DMS53 (cell line): ENCODE measurements at places on chromosomes 5 and 9.

DNA sequence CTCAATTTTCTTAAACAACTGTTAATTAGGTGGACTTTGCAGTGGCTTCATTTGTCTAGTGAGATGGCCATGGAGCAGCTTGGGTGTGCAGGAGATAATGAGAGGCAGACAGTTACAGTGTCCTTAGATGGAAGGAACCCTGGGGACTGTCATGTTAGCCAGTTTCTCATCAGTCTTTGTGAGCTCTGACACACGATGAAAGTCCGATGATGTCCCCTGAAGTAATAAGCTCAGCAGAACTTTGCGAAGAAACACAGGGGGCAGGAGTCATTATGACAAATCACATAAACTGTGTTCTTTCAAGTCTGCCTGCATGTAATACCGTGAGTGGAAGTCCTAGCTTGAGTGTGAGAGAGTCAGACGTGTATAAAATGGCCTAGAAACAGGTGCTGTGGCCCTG is 201.8 kb downstream of the DRD1 start:
- no peak for DNase-seq

GRCh38 chr5:113162208-113162607 is 185.6 kb downstream of the DCP2 start:
- DNase-seq: no peak

DNA sequence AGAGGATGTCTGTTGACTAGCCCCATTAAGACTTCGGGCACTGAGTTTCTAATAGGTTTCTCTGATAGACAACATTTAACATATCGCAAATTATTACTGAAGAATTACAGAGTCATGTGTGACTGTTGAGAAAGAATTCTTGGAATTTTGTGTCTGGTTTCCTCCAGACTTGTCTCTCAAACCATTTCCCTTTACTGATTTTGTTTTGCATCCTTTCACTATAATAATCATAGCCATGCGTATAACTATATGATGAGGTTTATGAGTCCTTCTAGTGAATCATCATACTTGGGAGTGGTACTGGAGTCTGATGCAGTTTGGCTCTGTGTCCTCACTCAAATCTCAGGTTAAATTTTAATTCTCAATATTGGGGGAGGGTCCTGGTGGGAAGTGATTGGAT is 27.0 kb downstream of the ZNF169 start:
- DNase-seq: no peak

- DNase-seq: peak; percentile 19
These were observed 85.8 kb downstream of the FBXO38 start for GRCh38 chr5:148469501-148469935.

GRCh38 chr5:132238169-132238744 is 10.6 kb upstream of the P4HA2 start:
- peak; percentile 79 for DNase-seq

DNA sequence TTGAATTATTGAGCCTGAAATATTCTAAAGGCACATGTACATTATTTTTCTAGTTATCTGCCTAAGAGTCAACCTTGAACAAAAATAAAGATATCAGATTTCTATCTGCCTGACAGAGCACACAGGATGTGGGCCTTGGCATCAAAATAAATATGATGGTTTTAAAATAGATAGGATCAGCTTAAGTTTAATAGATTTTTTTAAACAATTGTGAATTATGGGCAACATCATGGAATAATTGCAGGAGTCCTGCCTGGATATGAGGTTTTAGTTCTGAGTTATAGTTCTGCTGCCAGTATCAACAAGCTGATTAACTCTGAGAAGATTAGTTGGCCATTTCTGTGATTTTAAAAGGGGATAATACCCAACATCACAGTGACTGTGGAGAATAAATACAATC is 107.0 kb upstream of the PCA3 start:
- no peak for DNase-seq

DNA sequence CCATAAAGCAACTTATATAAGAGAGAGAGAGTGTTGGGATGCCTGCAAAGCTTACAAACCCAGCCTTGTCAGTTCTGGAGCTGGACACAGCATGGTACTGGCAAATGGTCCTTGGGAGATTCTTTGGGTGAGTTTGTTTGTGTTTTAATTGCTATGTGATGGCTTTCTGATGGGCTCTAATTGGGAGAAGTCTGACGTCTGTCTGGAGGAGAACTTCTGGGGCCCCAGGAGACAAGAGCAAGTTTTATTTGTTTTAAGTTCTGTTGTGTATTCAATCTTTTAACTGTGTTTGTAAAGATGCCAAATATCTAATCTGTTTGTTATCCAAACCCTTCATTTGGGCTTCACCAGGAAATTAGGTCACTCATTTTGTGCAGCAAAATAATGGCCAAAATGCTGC is 50.3 kb upstream of the AFAP1L1 start:
- no peak for DNase-seq

- peak; percentile 26 for DNase-seq
These were observed 178.4 kb downstream of the PAX5 start for GRCh38 chr9:36855448-36856315.

GRCh38 chr9:69471433-69471832 is 146.4 kb downstream of the ENTREP1 start:
- DNase-seq: no peak

GRCh38 chr5:171623107-171623506 is 162.5 kb upstream of the SMIM23 start:
- peak; percentile 38 for DNase-seq

DNA sequence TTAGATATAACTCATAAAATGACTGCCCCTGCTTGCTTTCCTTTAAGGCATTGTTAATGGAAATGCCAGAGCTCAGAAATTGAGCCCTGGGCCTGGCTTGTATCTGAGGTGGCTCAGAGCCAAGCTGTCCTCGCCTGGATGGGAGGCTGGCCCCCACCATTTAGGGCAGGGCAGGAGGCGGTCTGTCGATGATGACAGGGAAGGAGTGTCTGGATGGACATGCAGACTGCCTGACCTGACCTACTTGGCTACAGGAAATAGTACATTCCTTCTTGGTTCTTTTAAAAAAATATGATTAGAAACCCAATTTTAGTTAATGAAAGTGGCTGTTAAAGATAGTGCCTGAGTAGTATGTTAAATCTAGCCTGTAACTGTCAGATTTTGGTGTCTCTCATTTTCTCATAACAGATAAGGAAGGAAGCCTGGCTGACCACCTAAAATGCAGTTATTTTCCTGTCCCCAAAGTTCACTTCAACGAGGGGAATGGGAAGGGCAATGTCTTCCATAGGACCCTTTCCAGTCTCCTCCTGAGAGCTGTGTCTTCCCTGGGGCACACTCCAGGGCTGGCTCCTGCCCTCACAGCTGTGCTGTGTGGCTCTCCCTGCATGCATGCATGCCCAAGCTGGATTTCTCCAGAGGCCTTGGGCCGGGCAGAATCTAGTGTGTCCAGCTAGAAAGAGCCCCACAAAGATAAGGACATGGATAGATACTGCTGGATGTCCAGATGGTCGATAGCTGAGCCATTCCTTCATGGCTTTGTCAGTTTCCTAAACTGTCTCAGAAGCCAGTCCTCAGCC is 42.3 kb downstream of the MACROH2A1 start:
- DNase-seq: no peak

DNA sequence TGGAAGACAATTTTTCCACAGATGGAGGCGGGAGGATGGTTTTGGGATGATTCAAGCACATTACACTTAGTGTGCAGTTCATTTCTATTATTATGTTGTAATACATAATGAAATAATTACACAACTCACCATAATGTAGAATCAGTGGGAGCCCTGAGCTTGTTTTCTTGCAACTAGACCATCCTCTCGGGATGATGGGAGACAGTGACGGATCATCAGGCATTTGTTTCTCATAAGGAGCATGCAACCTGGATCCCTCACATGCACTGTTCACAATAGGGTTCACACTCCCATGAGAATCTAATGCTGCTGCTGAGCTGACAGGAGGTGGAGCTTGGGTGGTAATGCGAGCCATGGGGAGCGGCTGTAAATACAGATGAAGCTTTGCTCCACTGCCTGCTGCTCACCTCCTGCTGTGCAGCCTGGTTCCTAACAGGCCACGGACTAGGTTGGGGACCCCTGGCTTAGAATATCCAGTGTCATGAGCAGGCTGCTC is 1.6 kb downstream of the STKLD1 start:
- DNase-seq: peak; percentile 59

DNA sequence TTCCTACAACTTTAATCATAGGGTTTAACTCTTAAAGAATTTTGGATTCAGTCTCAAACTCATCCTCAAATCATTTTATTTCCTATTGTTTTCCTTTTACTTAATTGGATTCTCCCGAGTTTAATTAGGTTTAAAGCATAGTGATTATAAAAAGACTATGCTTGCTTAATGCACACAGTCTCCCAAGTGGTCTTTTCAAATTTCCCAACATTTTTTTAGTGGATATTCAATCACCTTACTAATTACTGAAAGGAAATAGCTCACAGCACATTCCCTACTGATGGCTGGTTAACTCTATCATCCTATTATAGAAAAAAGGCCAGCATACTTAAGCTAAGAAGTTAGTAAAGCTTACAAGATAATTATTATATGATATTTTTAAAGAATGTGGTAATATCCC is 170.6 kb downstream of the PRDM9 start:
- DNase-seq: no peak

DNA sequence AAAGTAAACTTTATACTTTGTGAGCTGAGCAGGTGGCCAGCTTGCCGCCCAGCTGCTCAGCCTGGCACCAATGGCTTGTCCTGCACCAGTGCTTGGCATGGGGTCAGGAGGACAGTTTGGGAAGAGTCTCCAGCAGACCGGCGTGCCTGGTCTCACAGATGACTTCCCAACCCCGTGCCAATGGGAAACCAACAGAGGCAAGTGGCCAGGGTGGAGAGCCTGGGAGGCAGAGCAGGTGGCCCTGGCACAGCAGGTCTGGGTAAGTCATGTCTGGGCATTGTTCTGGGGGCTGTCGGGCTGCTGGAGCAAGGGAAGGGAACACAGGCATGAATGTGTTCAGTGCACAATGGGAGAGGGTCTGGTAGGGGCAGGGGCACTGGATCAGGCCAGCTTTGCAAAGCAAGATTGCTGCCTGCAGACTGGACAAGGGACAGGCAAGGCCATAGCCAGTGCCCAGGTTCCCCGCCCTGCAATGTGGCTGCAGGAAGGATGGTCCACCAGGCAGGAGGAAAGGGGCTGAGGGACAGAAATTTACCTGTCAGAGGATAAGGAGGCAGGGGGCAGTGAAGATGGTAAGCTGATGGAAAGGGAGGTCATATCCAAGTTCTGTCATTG is 76.2 kb upstream of the ALDH1B1 start:
- peak; percentile 47 for DNase-seq

- no peak for DNase-seq
These were observed 1.6 kb downstream of the SRFBP1 start for GRCh38 chr5:121963392-121963791.

DNA sequence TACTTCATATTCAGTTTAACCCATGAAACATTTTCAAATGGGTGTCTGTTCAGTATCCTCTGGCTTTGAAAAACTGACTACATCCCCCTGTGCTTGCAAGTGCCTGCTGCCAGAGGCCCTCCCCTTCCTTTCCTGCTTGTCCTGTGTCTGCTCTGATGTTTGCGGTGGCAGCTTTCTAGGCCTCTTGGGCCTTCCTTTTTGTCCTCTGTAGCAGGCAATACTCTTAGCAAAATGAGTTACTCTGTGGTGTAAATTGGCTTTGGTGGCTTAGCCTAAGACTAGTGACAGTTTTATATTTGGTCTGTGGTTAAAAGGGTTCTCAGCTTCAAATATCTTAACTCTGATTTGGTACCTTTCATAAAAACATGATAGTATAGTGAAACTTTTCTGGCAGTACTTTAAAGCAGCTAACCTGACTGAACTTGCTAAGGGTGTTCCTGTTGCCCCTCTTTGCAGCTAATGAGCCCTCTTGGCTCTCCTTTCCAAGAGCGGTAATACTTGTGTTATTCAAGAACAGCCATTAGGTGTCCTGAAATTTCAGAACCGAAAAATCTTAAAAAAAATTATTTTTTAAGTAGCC is 76.6 kb downstream of the GOLM1 start:
- no peak for DNase-seq

DNA sequence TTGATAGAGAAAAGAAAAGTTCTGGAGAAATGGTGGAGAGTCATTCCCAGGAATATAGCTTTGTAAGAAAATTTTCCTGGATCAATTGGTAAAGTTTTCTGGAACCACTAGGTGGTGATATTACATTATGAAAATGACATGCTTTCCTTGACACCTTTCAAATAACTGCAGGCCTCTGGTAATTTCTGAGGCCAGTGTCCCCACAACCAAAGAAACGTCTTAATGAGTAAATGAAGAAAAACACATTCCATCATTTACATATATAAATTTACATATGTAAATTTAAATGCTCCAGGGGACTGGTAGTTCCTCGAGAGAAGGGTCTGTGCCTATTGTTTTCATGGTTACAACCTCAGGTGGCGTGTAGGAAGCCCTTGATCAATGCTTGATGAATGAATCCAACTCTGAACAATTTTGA is 17.2 kb upstream of the RGS3 start:
- DNase-seq: peak; percentile 68

DNA sequence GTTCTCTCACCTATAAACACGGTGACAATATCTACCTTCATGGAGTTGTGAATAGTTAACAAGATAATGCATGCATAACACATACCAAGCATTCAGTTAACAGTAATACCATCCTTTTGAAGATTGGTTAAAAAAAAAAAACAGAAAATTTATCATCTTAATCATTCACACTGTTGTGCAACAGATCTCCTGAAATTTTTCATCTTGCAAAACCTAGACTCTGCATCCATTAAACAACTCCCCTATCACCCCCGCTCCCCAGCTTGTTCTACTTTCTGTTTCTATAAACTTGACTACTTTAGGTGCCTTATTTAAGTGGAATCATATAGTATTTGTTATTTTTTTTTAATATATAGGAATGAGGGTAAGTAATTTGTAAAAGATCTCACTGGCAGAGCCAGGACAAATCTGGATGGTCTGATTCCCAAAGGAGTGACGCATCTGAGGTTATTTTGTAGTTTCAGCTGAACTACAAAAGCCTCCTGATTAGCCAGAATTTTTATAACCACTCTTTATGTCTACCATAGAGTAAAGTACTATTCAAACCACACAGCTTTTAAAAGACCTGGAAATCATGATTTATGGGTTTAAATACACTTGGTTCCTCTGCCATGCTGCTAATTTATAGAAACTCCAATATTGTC is 93.0 kb downstream of the FANCC start:
- DNase-seq: no peak

DNA sequence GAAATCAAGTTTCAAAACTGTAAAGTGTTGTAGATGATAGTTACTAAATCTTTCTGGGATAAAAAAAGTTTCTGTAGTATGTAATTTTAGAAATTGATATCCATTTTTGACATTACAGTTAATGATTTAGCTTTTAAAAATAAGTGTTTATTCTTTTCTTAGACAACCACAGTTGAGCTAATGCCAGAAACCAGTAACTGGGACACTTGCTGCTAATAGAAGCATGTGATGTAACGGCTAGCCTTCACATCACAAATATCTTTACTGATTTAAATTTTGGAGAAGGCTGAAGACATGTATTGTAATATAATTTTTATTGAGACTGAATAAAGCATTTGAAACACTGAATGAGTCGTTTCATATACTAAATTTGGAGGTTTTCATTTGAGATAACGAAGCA is 18.8 kb downstream of the CSNK1G3 start:
- DNase-seq: no peak

GRCh38 chr5:147547730-147548129 is 37.9 kb upstream of the DPYSL3 start:
- DNase-seq: no peak
